ENCODE measurements at places on chromosomes 1 and 21.

- DNase-seq = no peak
Observed at GRCh38 chr1:190975827-190976226, 498.2 kb upstream of the BRINP3 start.

- DNase-seq = no peak
Observed at GRCh38 chr1:104125266-104125665, 375.6 kb downstream of the AMY1C start.

DNA sequence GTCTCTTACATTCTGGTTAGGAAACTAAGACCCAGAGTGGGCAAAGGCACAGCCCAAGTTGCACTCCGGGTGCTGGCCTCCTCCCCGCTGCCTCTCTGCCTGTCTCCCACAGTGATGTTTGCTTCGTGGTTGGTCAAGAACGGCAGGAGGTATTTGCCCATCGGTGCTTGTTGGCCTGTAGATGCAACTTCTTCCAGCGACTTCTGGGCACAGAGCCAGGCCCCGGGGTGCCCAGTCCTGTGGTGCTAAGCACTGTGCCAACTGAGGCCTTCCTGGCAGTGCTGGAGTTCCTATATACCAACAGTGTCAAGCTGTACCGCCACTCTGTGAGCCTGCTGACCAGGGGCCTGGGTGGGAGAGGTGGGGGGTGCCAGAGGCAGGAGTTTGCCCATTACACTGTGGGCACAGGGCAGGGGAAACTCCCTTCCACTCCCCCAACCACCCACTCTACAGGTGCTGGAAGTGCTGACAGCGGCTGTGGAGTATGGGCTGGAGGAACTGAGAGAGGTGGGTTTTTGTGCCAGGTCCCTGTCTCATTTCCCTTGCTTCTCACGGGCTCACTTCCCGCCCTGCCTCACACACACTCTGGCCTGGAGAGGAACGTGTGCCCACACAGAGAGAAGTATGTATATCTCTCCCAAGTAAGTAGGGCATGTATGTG lies 1.9 kb downstream of the BTBD19 start:
- peak; percentile 51 for DNase-seq

DNA sequence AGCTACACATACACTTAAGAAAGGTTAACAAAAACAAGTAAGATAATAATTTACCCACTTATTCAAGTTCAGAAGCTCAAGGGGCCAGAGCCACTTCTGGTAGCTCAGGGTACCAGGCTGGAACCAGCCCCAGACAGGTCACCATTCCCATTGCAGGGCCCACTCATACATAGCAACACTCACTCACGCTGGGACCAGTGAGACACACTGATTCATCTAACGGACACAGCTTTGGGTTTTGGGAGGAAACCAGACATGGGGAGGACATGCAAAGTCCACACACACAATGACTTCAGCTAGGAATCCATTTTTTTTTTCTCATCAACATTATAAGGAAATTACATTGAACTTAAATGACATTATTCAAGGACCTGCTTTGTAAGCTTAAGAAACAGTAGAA lies 169.1 kb downstream of the ZC3H11B start:
- no peak for DNase-seq

DNA sequence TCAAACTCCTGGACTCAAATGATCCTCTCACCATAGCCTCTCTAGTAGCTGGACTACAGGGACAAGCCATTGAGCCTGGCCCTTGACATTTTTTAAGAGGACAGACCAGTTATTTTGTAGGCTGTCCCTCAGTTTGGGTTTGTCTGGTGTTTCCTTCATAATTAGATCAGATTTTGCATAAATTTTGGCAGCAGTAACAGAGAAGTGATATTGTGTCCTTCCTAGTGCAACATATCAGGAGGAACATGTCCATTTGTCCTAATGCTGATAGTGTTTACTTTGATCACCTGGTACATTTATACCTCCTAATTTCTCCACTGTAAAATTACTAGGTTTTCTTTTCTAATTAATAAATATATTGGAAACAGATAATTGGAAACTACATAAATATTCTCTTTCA lies 5.9 kb upstream of the NID1 start:
- no peak for DNase-seq

GRCh38 chr1:219438386-219438785 lies 174.5 kb downstream of the ZC3H11B start:
- no peak for DNase-seq

- no peak for DNase-seq
Observed at GRCh38 chr1:54569339-54569738, 21.3 kb downstream of the ACOT11 start.

DNA sequence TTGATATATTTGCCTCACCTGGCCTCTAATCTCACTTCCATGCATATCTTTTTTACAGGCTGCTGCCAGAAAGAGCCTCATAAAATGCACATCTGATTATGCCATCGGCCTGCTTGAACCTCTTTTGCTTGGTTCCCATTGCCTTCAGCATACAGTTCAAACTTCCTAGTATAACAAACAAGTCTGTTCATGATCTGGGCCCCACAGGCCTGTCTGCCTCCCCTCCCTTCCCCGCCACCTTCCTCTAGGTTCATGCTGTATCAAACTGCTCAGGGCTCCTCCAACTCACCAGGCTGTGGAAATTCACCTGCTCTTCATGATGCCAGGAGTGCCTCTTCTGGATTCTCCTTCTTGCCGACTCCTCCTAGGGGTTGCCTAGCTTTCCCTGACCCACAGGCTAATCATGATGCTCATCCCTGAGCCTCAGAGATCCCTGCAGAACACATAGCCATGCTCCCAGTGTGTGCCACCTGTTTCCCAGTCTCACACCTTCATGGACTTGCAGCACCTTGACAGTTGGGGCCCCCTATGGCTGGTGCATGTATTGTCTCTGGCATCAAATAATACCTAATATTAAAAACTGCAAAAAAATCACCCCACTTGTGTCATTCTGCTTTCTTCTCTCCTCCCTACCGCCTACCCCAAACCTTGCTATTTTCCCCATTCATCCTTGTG lies 33.7 kb upstream of the CD2 start:
- DNase-seq = no peak

DNA sequence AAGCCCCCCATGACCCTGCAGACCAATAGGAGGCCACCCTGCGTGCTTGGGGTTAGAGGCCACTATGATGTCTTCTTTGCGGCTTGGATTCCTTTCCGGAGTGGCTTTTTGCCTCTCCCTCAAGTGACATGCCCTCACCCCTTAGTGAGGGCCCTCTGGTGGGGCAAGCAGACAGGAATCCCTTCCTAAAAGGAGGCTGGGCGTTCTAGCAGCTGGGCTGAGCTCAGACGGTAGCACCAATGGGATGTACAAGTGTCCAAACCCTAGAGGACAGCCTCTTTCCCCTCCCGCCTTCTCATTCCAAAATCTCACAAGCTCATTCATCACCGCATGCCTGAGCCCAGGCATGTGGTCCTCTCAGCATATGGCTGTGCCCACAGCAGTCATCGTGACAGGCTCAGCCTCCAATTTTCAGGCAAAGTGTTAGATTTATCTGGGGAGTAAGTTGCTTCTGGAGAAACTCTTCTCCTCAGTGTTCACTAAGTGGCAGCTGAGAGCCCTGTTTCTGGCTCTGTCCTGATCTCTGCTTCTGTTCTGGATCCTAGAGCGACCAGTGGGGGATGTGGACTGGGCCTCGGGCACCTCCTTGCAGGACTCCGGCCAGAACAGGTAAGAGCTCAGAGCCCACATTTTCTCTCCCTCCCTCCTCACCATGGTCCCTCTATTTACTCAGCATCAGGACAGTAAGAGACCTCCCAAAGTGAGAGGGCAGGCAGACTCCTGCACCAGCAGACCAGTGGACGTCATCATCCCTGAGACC lies 4.8 kb downstream of the KIAA1614 start:
- no peak for DNase-seq

DNA sequence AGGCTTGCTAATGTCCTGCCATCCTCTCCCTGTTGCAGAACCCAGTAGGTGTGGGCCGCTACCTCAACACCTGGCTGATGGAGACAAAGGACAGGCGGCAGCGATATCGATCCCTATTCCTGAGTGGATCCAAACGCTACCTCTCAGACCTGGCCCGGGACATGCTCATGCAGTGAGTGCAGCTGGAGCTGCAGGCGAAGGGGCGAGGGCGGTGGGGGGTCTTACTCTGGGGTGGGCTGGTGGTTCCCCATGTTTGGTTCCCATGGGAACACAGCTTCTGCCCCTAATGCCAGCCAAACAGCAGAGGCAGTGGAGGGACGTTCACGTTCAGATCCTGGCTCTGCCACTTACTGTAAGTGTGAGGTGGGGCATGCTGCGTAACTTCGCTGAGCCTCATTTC lies 15.8 kb upstream of the TTC22 start:
- no peak for DNase-seq

DNA sequence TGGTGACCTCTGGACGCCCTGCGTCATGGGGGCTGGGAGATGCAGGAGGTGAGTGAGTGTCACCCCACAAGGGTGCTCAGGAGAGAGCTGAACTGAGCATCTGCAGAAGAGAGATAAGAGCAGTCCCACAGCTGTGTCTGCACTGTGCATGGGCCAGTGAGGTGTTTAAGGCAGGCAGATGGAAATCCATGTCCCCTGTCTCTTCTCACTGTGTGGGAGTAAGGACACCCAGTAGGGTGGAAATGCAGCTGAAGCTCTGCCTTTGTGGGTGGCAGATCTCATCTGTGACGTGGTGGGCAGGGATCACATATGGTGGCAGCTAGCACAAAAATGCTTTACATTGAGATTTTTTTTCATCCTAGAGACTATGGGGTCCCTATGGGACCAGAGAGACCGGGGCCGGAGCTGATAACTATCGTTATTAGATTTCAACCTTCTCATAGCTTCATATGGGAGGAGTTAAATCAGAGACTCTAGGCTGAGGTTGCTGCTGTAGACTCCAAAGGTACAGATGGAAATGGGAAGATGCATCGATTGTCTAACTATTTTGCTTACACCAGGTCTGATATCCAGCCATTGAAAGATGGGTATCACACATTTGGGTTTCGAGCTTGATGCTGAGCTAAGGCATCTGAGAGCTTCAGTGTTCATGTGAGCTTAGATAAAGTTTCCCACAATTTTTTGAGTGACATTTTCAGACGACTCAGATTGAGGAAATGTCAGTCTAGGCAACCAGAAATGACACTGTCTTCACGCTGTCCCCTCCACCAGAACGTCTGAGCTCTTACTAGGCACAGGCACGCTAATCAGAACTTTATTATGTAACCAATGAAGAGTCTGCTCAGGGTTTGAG lies 65.3 kb upstream of the PSEN2 start:
- DNase-seq = no peak

GRCh38 chr1:244231193-244231571 lies 180.1 kb downstream of the ZBTB18 start:
- DNase-seq = no peak

GRCh38 chr1:40411294-40411693 lies 37.8 kb downstream of the SMAP2 start:
- no peak for DNase-seq

DNA sequence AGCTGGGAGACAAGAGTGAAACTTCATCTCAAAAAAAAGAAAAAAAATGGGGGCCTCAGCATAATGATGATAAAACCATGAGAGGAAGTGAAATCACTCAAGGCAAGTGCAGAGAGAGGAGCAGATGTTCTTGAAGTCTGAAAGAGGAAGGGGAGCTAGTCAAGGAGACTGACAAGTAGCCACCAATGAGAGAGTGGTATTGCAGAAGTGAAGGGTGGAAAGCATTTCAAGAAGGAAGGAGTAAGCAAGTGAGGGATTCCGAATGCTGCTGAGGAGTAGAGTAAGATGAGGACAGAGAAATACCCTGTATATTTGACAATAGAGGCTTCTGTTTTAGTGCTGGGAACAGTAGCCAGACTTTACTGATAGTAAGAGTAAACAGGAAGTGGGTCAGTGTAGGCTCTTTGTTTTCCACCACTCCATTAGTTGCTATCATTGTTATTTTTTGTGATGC lies 2.9 kb downstream of the TATDN3 start:
- DNase-seq = no peak

GRCh38 chr1:167060141-167061072 lies 29.8 kb downstream of the GPA33 start:
- DNase-seq = no peak

DNA sequence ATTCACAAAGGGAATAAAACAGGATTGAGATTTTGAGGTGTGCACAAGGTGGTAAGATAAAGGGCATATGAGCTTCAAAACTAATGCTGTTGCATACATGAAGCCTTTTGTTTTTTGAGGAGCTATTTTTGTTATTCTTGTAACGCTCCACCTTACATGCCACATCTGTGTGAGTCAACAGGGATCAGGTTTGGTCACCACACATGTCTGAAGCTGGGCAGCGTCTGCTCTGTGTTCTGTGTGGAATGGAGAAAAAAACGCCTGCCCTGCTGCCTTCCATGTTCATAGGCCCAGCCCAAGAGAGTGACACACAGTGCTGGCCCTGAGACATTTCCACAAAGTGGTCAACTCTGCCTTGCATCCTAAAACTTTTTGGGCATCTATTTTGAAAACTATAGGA lies 67.7 kb downstream of the MPZL1 start:
- DNase-seq = no peak

DNA sequence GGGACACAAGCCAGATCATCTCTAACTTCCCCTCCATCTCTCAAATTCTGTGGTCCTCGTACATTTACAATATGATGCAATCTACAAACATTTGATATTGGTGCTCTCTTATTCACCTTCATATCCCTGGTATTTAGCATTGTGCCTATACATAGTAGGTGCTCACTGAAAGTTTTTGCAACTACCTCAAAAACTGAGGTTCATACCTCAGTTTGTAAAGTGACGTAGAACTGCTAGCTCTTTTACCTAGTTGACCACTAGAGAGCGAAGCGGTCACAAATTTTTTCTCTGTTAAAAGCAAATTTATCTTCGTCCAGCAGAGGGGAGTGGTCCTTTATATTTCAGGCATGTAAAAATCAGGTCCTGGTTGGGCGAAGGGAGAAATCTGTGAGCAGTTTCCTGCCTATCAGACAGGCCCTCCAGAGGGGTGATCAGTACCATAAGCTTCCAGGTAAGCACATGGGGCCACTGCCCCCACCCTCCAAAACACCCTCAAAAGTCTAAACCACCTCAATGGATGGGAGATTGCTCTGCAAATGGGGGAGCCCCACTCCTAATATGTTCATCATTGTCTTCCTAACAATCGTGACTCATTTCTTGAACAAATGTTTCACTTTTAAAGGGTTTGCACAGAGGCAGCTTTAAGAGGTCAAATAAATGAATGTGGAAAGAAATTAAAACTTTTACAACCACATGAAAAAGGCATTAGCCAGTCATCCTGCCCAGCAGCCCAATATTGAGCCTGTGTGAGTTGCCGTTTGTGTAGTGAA lies 10.6 kb upstream of the HLCS start:
- no peak for DNase-seq

DNA sequence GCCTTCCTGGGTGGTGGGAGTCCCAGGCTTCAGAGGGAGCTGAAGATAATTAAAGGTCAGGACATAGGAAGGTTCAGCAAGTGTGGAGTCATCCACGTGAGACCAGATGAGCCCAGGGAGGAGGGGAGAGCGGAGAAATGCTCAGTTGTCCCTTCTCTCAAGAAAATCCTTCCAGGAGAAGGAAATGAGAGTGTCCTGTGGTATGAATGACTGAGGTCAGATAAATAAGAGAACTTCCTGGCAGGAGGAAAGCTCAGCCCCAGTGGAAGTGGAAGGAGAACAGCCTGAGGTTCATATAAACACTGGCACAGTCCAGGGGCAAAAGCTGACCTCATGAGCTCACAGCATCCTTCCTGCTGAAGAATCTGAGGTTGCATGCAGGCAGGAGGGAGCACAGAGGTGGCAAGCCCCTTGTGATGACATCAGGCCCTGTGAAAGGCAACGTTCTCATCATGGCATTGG lies 97.6 kb downstream of the NAV1 start:
- no peak for DNase-seq

- DNase-seq = no peak
Observed at GRCh38 chr1:224507771-224508523, 73.3 kb upstream of the WDR26 start.

- DNase-seq = no peak
Observed at GRCh38 chr1:225427235-225428067, at the start of gene LBR. LBR (minus strand) TSS chr1:225428038; CDS start chr1:225424075, 3,963 bp downstream.
